Ascending aorta (tissue), 2 donors: ENCODE measurements at places on chromosomes 11 and 22.

DNA sequence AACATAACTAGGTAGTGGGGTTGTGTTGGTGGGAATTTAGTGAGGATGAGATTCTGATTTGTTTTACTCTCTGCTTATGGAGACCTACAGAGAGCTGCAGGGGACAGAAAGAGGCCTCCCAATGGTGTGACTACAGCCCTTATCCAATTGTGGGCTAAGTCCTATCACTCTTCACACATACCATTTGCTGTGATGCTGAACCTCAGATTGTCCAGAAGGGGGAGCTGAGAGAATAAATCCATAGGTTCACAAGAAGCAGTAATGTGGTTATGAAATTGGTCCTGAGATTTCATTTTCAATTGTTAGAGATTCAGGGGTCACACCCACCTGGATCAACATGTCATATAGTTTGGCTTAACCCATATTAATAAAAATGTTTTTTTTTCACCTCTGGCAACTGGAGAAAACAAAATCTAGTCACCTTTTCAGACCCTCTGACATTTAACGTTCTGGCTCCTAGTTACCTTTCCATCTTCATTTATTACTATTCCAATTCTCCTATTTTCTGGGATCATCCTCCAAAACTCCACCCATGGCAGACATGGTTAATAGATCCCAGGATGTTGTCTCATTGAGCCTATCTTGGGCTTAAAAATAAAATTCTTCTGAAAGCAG, 53.3 kb upstream of the PTPN5 start:
- no peak for DNase-seq

- no peak for DNase-seq
Measured at GRCh38 chr22:41762980-41763779, 37.3 kb upstream of the CCDC134 start.

GRCh38 chr11:66766681-66767080, 37.7 kb upstream of the SPTBN2 start:
- no peak for DNase-seq

- no peak for DNase-seq
Measured at GRCh38 chr11:31397239-31397834, 27.7 kb downstream of the DNAJC24 start.

GRCh38 chr11:47373876-47374719, 4.2 kb downstream of the SPI1 start:
- DNase-seq: peak; percentile 91
